Iris pigment epithelial cell (primary cell): ENCODE measurements at places on chromosomes 1 and 21.

DNA sequence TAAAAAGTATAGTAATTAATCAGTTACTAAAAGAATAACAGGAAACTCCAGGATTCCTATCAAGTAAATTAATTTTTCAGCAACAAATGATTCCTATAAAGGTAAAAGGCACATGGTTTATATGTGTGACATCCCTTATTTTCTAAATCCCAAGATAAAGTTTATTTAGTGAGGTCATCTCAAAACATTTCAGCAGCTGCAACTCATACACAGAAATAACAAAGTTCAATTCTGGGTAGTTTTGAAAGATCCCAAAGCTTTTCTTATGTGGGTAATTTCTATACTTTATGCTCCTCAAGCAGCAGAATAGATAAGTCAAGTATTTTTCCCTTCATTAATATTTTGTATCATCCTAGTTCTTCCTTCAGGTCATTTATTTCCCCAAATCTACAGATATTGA lies 117.7 kb downstream of the EIF4G3 start:
- DNase-seq = no peak

GRCh38 chr1:31805318-31805717 lies 10.5 kb downstream of the SPOCD1 start:
- no peak for DNase-seq

- no peak for DNase-seq
Measured at GRCh38 chr1:29281571-29281970, 45.2 kb downstream of the PTPRU start.

DNA sequence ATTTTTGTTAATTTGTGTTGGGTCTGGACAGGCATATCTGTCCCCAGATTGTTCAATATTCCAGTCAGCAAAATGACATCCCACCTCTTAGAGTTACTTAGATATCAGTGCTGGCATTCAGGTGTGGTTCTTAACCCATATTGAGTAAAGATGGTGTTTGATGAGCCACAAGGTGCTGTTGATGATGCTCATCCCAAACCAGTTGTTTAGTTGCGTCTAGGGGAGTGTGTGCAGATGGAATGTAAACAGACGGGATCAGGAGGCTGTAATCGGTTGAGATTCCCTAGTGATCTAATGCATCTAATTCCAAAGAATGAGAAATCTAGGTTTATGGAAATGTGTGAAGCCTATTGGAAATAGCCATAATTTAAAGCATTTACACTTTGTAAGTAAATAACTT lies 1.1 kb downstream of the HOOK1 start:
- no peak for DNase-seq

DNA sequence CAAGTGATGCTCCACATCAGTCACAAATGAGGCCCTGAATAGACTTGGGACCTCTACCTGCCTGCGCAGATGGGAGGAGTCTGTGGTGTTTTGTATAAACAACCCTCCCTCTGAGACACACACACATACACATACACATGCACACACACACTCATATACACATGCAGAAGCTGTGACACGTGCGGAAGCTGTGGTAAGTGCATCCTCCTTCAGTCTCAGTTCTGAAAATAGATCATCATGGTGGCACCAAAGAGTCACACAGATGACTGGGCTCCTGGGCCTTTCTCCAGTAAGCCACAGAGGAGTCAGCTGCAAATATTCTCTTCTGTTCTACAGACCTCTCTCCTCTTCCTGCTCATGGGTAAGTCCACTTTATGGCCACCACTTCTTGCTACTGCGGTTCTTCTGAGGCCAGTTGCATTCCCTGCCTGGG lies at the start of gene LY9:
LY9 (plus strand) TSS at position 224 of the 433 bp plus-strand sequence; CDS start at position 238, 14 bp downstream.
- no peak for DNase-seq

- peak; percentile 80 for DNase-seq
Measured at GRCh38 chr1:162502928-162503327, 5.3 kb downstream of the UHMK1 start.

- DNase-seq = no peak
Measured at GRCh38 chr1:84268346-84268745, 33.2 kb upstream of the SAMD13 start.

DNA sequence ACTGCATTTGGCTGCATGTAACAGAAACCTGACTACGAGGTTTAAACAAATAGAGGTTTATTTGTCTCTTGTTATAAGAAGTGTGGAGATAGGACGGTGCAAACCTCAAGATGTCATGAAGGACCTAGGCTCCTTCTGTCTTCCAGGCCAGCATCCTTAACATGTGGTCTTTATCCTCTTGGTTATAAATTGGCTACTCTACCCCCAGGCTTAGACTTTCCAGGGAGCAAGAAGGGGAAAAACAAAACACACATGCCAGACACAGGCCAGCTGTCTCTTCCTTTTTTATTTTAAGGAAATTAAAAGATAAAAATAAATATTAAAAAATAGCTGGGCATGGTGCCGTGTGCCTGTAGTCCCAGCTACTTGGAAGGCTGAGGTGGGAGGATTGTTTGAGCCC lies 51.3 kb upstream of the PRELP start:
- DNase-seq = no peak

GRCh38 chr1:27668808-27669723 lies 2.9 kb downstream of the IFI6 start:
- DNase-seq = peak; percentile 34

- DNase-seq = peak; percentile 13
Measured at GRCh38 chr21:27108228-27108627, 141.3 kb upstream of the ADAMTS5 start.

DNA sequence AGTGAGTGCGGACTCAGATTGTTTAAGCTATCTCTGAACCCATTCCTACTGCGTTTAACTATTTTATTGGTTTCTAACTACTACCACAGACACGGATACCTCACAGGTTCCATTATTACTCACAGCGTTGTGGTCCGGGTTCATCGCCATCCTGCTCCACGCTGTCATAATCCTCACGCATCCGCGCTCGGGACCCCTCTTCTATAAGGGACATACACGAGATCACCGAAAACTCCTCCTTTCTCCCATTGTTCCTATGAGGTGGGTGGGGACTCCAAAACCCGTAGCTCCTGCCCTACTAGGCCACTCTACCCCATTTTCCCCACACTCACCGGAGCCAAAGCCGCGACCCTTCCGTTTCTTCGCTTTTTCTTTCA lies 610 bp downstream of the RBM8A start:
- DNase-seq = no peak

- DNase-seq = peak; percentile 33
Measured at GRCh38 chr1:158806916-158807536, 24.1 kb upstream of the MNDA start.

DNA sequence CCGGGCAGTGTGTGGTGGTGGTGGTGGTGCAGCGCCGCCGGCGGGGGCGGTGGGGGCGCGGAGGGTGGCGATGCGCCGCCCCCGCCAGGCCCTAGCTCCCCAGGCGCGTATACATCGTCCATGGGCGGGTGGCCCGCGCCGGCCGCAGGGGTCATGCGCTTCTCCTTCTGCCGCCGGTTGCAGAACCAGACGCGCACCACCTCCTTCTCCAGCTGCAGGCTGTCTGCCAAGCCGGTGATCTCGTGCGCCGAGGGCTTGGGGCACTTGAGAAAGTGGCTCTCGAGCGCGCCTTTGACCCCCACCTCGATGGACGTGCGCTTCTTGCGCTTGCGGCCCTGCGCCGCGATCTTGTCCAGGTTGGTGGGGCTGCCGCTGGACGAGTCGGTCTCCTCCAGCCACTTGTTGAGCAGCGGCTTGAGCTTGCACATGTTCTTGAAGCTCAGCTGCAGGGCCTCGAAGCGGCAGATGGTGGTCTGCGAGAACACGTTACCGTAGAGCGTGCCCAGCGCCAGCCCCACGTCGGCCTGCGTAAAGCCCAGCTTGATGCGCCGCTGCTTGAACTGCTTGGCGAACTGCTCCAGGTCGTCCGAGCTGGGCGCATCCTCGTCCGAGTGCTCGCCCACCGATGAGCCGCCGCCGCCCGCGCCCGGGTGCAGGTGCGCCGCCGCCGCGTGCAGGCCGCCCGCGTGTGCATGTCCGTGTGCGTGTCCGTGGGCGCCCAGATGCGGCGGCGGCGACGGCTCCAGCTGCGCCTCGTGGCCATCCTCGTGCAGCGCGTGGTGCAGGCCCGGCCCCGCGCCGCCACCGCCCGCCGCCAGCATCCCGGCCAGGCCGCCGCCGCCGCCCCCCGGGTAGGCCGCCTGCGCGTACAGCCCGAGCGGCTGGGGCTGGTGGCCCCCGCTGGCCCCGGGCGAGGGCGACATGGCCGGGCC lies 926 bp downstream of the POU3F1 start:
- peak; percentile 26 for DNase-seq

DNA sequence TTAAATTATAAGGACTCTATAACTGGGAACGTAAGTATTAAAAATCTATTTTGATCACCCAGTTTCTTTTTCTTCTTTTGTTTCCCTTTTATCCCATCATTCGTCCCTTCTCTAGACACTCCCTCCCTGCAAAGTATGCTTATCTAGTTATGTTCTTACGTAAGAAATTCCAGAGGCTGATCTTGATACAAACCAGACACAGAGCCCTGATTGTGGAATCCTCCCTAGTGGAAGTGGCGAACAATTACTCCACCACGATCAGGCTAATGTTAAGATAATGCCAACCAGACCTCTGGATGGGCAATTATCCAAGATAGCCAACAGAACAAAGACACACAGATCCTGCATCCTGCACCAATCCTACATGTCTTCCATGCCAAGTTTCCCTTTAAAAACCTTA lies 1557.4 kb downstream of the PLA2G4A start:
- DNase-seq = peak; percentile 7

GRCh38 chr1:164777518-164777917 lies 218.5 kb downstream of the PBX1 start:
- DNase-seq = no peak

GRCh38 chr1:8006037-8006963 lies 19.8 kb downstream of the ERRFI1 start:
- DNase-seq = peak; percentile 51
